NCI-H1436 (cell line): ENCODE measurements at places on chromosomes 1 and 21.
A peak's percentile ranks its signal among the peaks of the same experiment; 100 is the strongest.

- DNase-seq = no peak
Observed at GRCh38 chr1:21891621-21892479, 45.3 kb downstream of the HSPG2 start.

DNA sequence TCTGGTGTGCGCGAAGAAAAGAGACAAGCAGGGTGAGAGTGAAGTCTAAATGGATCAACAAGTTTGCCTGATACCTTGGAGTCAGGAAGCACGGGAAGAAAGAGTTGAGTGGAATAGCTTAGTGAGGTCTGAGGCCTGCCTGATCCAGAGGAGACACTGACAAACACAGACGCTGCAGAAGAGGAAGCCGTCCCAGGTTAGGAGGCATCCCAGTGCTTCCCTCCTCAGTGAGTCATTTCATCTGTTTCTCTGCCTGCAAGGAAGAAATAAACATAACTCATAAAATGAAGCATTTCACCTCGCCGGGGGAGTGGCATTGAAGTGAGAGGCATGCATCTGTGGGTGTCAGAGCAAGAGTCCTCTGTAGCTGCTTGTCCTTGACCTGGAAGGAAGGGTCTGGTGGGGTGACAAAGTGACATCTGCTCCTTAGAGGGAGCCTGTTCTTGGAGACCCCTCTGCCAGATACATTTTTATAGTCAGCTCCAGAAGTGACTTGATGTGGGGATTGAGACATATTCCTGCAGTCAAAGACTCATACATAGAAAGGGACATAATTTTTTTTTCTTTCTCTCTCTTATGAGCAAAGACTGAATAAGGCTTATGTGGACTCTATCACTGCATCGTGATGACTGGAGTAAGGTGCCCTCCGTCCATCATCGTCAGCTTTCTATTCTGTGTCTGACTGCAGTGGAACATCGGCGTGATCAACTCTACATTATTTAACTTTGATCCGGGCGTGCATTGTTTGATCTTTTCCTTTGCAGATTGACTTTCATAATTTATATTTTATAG lies 256.7 kb downstream of the KIF26B start:
- DNase-seq = no peak

DNA sequence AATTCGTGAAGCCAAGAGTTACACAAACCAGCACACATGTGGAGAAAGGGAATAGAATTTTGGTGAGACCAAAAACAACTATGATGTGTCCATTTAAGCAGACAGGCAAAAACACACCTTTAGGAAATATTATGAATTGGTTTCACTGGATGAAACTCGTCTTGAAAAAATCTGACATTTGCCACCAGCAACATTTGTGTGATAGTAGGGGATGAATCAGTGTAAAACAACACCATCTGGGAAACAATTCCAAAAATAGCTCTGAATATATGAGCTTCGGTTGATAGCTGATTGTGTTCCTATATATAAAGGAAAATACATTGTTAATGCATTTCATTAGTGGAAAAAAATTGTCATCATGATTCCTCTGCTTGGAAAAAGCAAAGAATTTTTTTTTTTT lies 327.8 kb downstream of the PAPPA2 start:
- DNase-seq = no peak

DNA sequence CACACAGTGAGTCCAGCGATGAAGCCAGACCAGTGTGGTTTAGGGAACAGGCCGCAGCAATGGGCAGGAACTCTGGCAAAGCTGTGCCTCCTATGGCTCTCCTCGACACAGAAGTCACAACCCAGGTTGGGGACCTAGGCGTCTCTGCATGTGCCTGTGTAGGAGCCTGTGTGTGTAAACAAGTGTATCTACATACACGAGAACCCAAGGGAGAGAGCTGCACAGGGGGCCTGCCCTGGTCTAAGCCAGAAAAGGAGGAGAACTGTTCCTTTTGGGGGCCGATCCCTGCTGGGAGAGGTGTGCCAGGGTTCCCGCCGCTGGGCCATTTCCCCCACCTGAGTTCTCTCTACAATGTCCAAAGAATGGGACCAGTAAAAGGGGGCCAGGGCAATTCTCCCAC lies 56.0 kb downstream of the CD247 start:
- DNase-seq = no peak

GRCh38 chr1:234154320-234155251 lies 218.7 kb upstream of the COA6 start:
- peak; percentile 72 for DNase-seq
